ENCODE measurements at places on chromosomes 6 and 20. TPM values are rescaled to one million over a fixed set of nuclear protein-coding genes. Genes with fewer than 3 reads are reported as not detected.

The SIRPB2 gene
- 0.80 TPM for polyA plus RNA-seq

The APCDD1L gene
- polyA plus RNA-seq: 19.7 TPM

DNA sequence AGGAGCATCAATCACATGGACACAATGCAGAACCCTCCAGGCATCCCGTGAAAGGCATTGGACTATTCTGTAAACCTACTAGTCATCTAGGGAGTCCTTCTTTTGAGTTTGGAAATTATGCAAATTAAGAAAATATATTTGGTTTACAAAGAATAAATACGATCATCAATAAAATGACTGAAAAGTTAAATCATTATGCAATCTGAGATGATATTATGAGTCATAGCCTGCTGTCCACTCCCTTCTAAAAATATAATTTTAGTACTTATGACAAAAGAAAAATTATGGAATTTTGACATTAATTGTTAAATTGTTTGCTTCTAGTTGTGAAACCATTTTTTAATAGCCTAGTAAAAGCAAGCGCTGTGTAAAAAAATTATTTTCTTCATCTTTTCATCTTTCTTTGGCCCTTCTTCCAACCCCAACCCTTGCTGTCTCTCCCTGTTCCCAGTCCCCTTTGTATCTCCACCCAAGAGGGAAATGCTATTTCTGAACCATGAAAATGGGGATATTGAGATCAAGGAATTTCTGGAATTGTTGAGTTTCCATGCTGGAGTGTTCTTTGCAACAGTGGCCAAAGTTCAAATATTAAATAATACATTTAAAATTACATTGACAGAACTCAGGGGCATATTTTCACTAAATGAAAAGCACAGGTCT is 599.8 kb downstream of the COL12A1 start:
- DNase-seq: no peak

GRCh38 chr6:118974790-118975189 is 39.8 kb upstream of the MCM9 start:
- DNase-seq: no peak

DNA sequence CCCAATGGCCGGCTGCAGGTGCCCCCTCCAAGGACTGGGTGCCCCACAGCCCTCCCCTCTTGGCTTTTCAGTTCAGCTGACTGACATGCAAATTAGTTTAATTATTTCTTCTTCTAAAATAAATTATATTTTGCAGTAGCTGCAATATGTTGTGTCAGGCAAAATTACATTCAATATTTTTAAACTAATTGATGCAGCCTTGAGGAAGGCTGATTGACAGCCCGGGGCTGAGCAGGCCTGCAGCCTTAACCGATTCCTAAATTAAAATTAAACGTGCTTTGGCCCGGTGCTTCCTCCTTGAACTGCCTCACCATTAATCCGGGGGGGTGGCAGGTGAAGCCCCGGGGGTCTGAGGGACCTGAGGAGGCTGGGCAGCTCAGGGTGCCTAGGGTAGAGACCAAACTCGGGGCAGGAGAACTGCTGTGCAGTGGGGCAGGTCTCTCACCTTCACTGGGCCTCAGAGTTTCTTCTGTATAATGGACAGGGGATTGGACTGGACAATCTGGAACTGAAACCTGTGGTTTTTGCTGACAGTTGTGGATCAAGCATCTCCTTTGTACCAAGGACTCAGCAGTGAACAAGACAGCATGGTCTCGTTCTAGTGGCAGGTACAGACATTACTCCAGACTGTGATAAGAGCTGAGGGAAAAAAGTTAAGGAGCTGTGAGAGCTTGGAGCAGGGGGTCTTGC is 72.5 kb downstream of the CD40 start:
- no peak for DNase-seq

The C6orf163 gene
- 5.6 TPM for polyA plus RNA-seq

GRCh38 chr6:40286721-40287120 is 300.4 kb downstream of the LRFN2 start:
- no peak for DNase-seq
